ENCODE measurements at places on chromosomes 7 and 10.
A peak's percentile ranks its signal among the peaks of the same experiment; 100 is the strongest.

DNA sequence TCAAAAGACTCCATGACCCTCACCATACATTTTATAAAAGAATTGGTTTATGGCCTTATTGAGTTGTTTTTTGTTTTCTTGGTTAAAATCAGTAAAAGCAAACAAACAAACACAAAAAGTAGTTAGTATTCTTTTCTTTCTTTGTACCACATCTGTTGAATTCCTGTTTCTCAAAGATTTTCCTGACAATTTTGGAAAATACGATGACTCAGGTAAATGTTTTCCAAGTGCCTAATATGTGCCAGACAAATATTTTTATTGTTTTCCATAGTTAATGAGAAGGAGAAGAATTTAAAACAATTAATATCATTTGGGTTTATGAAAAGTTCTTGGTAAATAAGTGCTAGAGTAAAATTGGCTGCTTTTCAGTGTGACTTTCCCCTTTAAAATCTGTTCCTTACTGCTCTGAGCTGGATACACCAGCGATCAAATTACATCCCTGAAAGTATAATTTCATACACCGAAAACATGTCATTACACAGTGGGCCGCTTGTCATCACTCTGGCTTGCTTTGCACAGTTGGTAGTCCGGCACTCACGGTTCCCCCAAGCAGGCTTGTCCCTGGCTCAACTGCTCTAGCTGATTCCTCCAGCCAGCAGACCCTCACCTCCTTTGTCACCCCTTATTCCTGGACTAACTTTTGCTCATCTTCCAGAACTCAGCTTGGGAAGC lies 80.5 kb downstream of the TBXAS1 start:
- no peak for ATAC-seq

GRCh38 chr7:18495412-18496340 lies at the start of gene HDAC9:
Gene HDAC9 (plus strand): TSS chr7:18495749. CDS start chr7:18496303, 554 bp downstream.
- peak; percentile 75 for ATAC-seq

DNA sequence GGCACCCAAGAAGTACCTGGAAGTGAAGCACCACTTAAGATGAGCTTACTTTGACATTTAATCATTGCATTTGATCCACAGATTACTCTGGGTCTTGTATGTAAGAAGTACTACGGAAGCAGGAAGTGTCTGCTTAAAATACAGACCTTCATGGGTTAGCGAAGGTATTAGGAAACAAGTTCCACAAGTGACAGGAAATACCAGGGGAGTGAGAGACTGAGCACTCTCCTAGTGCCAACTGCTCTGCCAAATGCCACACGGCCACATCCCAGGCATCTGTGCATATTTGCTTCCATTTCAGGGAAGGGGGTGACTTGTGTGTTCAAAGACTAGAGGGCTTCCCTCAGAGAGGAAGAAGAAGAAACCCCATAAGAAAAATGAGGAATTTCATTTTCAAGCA lies 57.2 kb upstream of the ANK3 start:
- peak; percentile 89 for ATAC-seq

DNA sequence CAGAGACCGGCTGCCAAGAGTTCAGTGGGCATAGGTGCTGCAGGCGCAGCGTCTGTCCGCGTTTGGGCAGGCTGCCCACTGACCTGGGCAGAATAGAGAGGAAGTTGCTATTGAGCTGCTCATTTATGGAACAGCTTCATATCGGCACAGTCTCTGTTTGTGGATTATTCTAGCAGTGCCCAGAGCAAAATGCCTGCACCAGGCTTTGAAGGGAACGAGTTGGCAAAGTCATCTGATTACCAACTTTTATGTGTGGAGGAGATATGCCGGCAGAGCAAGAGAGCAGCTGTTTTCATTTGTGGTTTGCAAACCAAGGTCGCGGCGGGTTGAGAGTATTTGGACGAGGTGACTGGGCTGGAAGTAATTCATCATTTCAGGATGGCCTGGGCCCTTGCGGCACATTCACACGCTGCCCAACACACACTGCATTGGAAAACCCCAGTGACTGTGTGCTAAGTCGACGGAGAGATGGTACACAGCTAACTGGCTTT lies 228.5 kb downstream of the TCERG1L start:
- no peak for ATAC-seq

DNA sequence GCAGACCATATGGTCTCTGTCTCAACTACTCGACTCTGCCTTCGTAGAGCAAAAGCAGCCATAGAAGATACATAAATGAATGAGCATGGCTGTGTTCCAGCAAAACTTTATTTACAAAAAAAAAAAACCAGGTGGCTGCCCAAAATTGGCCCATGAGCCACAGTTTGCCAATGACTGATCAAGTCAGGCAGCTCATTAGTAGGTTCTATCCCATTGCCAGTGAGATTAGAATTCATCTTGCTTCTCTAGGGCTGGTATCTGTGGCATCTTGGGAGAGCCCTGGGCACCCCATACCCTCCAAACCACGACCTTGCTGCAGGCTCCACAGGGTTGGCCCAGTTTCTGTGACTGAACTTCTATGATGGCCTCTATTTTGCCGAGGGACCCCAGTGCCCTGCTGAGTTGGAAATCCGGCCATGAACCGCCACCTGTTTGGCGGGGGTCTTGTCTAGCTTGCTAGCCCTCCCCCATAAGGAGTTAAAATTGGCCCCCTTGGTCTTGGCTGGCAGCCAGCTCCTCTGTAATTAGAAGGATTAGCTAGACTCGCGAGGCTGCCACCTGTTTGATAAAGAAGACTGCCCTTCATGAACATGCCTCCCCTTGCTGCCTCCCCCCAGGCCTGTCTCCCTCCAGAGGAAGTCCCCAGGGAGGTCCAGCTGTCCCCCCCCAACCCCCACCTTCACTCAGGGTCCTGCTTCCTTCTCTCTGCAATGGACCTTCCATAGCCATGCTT lies 83.9 kb downstream of the CHN2 start:
- ATAC-seq: no peak

- ATAC-seq: no peak
These were observed 54.8 kb upstream of the CACUL1 start for GRCh38 chr10:118809357-118810220.

DNA sequence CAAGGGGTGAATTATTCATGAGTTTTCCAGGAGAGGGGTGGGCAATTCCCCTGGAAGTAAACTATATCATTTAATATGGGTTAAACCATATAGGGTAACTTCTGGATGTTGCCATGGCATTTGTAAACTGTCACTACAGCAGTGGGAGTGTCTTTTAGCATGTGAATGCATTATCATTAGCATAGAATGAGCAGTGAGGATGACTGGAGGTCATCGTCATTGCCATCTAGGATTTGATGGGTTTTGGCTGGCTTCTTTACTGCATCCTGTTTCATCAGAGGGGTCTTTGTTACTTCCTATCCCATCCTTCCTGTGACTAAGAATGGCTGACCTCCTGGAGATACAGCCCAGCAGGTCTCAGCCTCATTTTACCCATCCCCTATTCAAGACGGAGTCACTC lies 139.5 kb upstream of the PRKCQ start:
- ATAC-seq: no peak

DNA sequence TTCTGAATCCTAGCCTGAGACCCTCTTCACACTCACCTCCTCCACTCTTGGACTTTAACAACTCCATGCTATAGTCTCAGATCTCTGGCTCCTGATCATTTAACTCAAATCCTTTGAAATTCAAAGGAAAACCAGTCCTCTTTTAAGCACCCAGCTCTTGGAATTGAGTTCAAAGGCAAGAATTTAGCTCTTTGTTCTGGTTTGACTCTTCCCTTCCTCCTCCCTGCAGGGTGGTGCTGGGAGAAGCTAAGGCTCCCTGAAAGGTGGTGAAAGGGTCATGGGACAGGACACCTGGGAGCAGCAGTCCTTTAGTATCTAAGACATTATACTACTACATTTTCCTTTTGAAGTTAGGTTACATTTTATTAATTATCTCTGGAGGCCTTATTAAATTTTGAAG lies 259.4 kb downstream of the CCSER2 start:
- ATAC-seq: no peak
